ENCODE measurements at places on chromosomes 13 and 19.

- no peak for DNase-seq
Observed at GRCh38 chr13:37037241-37037640, 22.2 kb downstream of the SUPT20H start.

- no peak for DNase-seq
Observed at GRCh38 chr19:4234862-4235201, 5.5 kb downstream of the EBI3 start.

- DNase-seq, result no peak
Observed at GRCh38 chr13:86572115-86572514, 772.9 kb upstream of the SLITRK6 start.

DNA sequence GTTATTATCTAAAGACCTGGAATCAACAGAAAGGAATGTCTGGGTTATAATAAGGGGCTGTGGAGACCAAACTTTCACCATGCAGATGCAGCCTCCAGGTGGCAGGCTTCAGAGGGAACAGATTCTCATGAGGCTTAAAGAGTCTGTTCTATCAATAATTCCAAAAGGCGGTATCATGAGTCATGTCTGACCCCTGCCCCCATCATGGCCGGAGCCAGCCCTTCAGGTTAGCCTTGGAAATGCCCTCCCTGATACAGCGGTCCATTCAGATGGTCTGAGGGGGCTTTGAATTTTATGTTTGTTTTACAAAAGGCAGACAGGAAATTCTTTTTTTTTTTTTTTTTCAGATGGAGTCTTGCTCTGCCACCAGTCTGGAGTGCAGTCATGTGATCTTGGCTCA is 21.7 kb upstream of the LAMP1 start:
- DNase-seq, result peak; percentile 8

DNA sequence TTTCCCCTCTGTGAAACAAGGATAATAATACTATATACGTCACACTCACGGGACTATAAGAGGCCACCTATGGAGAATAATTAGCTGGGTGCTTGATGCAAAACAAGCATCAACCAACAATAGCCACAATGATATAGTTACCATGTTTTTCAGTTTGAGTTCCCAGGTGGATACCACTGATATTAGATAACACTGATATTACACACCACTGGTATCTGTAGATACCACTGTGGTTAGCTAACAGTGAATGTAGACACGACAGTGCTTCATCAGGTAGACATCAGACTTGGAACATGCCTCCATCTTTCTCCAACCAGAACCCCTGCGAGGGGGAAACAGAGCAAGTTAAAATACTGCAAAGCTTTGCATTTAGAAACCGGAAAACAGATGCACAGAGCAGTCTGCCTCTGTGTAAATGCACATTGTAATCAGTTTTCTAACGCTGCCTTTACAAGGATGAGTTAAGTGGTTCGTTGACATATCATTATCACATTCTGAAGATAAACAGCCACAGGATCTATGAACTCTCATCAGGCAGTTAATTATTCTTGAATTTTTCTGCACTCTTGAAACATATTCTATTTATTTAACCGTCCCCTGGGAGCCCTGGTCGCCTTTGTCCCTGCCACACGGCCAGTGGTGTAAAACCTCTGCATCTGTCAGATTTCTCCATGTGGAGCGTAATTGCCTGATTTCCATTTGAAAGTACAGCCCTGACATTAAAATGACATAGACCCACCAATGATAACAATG is 80.7 kb downstream of the RNASEH2B start:
- DNase-seq, result no peak

DNA sequence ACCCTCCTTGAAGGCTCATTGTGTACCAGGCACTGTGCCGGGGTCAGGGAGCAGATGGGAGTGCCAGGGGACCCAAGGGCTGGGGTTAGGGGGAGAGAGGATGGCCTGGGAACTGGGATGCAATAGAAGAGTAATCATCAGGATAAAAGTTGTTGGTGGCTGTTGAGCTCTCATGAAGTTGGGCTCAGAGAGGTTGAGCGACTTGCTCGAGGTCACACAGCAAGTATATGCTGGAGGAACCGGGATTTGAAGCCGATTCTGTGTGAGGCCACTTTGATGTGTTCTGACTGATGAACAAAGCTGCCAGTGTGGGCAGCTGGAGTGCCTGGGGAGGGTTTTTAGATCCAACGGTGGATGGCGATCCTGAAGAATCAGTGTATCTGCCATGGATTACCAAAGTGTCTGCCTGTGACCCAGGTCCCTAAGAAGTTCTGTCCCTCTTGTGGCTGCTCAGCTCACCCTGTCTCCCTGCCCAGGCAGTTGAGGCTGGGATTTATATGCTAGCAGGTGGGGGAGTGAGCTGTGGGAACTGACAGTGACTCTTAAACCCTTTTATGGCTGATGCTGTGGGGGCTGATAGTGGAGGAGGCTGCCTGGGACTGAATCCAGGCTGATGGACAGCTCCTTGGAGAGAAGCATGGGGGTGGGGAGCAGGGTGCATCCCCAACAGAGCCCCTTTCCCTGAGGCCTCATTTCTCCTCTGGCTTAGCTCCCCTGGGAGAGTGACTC is 8.3 kb downstream of the ARHGEF18 start:
- DNase-seq, result no peak

GRCh38 chr19:4229179-4229931 is at the start of gene EBI3:
EBI3 (plus strand) TSS chr19:4229523; CDS start chr19:4229551, 28 bp downstream.
- peak; percentile 44 for DNase-seq

DNA sequence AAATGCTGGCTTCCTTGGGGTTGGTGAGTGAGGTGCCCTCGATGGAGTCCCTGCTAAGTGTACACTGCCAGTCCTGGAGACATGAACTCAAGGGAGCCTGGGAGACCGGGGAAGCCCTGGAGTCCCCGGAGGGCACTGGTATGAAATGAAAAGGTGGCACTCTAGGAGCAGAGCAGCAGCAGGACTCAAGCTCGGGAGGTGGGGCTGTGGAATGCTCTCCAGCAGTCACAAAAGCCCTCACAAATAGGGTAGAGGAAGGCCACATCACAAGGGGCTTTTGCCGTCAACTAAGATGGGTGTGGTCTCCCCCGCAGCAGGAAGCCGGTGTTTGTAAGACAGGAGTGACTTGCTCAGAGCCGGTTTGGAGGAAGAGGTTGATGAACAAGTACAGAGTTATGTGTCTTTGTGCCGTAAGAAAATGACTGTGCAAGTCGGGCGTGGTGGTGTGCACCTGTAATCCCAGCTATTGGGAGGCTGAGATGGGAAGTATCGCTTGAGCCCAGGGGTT is 19.3 kb downstream of the CCNE1 start:
- peak; percentile 41 for DNase-seq

GRCh38 chr19:38453596-38453995 is 20.1 kb downstream of the RYR1 start:
- DNase-seq, result no peak

GRCh38 chr13:96539791-96540190 is 449.9 kb downstream of the HS6ST3 start:
- DNase-seq, result no peak

GRCh38 chr13:72805676-72806346 is 23.9 kb downstream of the PIBF1 start:
- DNase-seq, result no peak

- no peak for DNase-seq
Observed at GRCh38 chr13:113059891-113060290, 45.7 kb upstream of the F7 start.

- DNase-seq, result no peak
Observed at GRCh38 chr13:100357764-100358163, 230.8 kb downstream of the GGACT start.

GRCh38 chr13:28014301-28014700 is 25.8 kb upstream of the URAD start:
- no peak for DNase-seq

- DNase-seq, result no peak
Observed at GRCh38 chr19:3054972-3055740, 7.1 kb downstream of the TLE5 start.

DNA sequence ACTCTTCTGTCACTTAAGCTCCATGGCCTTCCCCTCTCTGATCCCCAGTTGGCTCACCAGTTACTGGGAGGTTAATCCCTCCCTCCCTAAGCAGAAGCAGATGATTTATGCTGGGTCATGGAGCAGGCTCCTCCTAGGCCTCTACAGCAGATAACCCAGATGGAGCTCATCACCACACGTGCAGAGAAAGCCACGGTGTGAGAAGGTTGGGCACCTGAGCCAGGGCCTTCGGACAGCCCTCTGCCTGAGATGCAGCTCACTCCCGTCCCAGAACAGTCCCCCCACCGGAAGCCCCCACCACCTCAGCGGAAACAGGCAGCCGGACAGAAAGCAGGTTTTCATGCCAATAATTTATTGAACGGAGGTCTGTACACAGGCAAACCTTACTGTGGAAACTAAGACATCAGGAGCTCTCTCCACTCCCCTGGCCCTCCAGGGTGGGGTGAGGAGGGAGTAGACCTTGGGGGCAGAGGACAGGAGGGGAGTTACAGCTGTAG is 9.8 kb downstream of the ZNF526 start:
- no peak for DNase-seq

- peak; percentile 47 for DNase-seq
Observed at GRCh38 chr13:73715114-73715910, 418.9 kb downstream of the KLF12 start.

DNA sequence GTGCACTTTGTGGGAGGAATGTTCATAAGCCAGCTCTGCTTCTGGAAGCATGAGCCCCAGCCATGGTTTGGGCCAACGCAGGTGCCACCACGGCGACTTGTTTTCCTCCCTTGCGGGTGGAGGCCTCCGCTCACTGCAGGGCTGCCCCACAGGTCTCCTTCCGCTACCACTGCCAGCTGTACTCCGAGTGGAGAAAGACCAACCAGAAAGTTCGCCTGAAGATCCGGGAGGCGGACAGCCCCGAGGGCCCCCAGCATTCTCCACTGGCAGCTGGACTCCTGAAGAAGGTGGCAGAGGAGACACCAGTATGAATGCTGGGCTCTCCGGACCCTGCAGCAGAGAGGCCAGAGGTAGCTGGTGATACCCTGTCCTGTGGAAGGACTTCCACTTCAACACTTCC is 6.5 kb upstream of the HNRNPM start:
- no peak for DNase-seq

GRCh38 chr13:58081301-58081820 is 449.8 kb downstream of the PCDH17 start:
- no peak for DNase-seq

- DNase-seq, result no peak
Observed at GRCh38 chr13:62336507-62336906, 920.9 kb upstream of the PCDH20 start.

DNA sequence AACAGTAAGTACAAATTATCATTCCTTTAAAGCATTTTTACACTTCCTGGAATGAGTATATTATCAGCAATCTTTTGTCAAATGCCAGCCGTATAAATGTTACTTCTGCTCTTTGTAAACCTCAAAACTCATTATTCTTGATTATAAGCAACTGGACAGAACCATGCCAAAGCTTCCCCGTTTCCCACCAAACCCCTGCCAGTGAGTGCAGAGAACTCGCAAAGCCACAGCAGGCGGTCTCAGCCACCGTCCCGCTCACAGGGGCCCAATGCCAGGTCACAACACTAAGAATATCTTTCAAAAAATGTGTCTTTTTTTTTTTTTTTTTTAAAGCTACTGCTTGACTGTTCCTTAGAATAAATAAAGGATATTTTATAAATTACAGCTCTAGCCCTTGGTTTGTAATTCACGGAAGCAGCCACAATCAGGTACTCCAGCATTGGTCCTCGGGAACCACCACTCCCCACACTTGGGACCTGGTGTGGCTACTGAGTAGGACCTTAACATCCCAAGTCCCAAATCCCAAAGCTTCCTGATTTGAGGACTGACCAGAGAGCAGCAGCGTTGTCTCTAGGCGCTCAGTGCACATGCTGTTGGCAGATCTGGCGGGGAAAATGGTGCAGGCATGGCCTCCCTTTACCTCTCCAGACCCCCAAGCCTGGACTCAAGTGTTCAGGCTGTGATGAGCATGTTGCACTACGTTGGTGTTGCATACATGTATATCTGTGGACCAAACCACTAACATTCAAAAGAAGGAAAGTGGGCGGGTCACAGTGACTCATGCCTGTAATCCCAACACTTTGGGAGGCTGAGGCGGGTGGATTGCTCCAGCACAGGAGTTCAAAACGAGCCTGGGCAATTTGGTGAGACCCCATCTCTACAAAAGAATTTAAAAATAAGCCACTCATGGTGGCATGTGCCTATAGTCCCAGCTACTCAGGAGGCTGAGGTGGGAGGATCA is 19.0 kb downstream of the KCTD15 start:
- DNase-seq, result no peak

Data from stimulated activated naive CD4-positive, alpha-beta T cell treated with Interleukin-2 at 50 U/mL for 16 hours (primary cell).